ENCODE measurements at places on chromosomes 7 and 10.
A peak's percentile ranks its signal among the peaks of the same experiment; 100 is the strongest.

DNA sequence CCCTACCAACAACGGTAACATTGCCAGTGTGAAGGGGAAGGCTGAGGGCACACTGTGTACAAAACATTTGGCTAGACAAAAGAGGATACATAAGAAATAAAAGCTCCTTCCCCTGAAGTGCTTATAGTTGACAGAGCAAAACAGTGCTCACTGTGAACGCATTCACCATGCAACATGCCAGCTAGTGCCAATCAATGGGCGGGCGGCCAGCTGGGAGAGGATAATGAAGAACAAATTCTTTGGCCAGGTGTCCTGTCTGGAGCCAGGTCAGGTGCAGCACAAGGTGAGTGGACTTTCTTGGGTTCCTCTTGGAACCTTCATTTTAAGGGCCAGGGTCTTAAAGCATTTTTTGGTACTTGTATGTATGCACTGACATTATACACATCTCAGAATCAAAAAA, 106.1 kb downstream of the ICA1 start:
- DNase-seq = no peak

- no peak for DNase-seq
Observed at GRCh38 chr7:30921540-30922401, 10.1 kb downstream of the AQP1 start.

GRCh38 chr7:47947355-47947749, 914 bp downstream of the PKD1L1 start:
- no peak for DNase-seq

DNA sequence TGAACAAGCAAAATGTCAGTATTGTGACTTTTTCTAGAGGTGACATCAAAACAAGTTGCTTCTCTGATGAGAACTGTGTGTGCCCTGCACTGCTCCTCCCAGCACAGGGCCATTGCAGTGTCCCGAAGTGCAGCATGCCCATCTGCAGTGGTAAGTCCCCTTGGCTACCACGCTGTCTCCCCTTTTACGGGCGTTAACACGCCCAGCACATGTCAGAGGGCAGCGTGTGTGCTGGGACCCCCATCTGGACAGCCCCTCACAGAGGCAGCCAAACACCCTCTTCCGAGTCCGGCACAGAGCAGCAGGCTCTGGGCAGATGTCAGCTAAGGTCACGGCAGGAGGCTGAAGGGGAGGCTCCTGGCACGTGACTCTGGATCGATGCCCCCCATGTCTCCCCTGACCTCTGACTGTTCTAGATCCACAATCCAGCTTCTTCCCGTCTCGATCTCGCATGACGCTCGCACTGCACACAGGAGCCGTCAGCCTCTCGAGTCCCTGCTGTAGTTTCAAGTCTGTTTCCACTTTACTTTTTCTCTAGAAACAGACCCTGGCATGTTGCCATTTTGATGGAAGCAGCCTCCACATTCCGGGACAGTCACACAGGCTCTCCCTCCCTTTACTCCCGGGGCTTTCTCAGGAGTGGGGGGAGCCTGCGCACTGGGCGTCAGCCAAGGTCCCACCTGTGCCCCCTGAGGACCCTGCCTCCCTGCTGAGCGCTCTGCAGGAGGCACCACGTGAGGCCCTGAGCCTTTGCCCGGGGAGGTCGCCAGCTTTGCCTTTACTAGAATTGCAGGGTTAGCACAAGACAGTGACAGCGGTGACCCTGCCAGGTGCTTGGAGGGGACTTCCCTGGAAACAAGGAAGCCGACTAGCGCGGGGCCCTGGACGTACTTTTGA, 133.8 kb downstream of the TCERG1L start:
- DNase-seq = no peak

- DNase-seq = no peak
Observed at GRCh38 chr7:143243614-143244013, 19.6 kb upstream of the GSTK1 start.

GRCh38 chr7:25496476-25497368, 268.4 kb upstream of the NPVF start:
- no peak for DNase-seq

DNA sequence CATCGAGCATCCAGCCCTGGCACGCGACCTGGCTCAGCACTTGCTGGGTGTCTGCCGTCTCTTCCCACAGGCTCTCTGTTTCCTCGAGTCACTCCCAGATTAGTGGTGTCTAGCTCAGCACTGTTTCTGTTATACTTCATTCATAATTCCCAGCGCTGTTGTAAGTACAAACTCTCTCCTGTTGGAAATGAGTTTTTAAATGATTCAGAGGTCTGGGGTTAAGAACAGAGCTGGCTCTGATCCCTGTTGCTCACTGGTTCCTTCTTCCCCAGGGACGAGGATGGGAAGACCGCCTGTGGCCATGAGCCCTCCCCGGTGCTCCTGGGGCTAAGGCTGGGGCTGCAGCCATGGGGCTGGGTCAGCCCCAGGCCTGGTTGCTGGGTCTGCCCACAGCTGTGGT, 17.3 kb upstream of the C10orf95 start:
- peak; percentile 42 for DNase-seq

GRCh38 chr10:1287971-1288401, 231.8 kb downstream of the WDR37 start:
- DNase-seq = no peak

- no peak for DNase-seq
Observed at GRCh38 chr7:100122067-100122466, 2.6 kb downstream of the CNPY4 start.

GRCh38 chr10:35758076-35758475, 116.0 kb upstream of the FZD8 start:
- DNase-seq = peak; percentile 63

DNA sequence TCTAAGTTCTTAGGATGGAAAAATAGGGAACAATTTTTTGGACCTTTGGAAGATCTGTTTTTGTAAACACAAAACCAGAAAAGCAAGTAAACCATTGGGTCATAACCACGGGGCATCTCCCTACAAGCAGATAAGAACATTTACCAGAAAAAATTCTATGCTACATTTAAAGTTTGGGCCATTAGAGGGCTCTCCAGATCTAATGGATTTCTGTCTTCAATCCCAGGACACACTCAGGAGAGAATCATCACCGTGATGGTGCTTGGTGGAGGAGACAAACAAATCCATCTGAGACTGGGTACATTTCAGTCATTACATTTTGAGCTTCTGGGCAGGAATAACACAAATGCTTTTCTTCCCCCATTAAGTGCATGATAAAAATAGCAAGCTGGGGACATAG, 178.4 kb upstream of the TARP start:
- no peak for DNase-seq

- no peak for DNase-seq
Observed at GRCh38 chr10:120279196-120279595, 177.8 kb upstream of the PLPP4 start.

GRCh38 chr10:69772933-69773704, 28.6 kb upstream of the COL13A1 start:
- DNase-seq = no peak

- no peak for DNase-seq
Observed at GRCh38 chr7:108078211-108078673, 51.9 kb downstream of the LAMB4 start.

GRCh38 chr10:44044549-44044948, 340.3 kb downstream of the CXCL12 start:
- no peak for DNase-seq

GRCh38 chr7:52537051-52537450, 498.4 kb upstream of the POM121L12 start:
- DNase-seq = no peak

DNA sequence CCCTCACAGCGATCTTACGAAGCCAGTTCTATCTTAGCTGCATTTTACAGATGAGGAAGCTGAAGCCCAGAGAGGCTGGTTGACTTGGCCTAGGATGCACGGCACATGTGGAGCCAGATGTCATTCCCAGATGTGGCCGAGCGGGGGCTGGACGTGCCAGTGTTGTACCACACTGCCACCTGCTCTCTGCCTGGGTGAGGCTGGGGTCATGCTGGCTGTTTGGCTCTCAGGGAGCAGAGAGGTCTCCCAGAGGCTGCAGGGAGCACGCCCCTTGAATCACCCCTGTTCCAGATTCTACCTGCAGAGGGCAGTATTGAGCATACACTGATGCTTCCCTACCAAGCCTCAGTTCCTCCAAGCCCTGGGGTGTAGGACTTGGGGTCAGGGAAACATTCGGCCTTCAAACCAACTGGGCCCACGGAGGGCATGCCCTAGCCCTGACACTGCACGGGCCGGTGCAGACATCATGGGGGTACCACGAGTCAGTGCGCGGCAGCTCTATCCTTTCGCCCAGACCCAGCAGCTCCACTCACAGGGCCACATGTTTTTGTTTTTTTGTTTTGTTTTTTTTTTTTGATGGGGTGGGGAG, 3.8 kb upstream of the GTF2IRD1 start:
- no peak for DNase-seq

- no peak for DNase-seq
Observed at GRCh38 chr7:94296881-94297280, 97.8 kb upstream of the COL1A2 start.

DNA sequence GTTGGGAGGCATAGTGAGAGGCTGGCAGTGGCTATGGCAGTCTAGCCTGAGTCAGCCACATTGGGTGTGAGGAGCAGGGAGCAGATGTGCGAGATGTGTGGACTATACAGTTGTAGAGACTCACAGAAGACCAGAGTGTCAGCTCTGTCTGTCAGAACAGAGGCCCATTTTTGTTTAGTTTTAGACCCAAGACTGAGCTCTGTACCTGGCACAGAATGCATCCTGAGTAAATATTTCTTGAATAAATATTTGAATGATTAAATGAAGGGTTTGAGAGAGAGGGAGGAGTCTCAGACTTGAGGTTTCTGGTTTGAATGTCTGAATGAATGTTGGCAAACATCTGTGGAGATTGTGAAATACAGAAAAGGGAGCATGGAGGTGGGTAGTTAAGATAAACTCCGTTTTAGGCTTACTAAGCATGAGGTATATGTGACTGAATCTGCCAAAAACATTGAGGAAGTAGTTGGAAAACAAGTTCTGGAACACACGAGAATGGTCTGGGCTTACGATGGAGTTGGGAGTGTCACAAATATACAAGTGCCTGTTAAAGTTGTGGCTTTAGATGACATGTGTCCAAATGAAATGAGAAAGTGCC, 3.6 kb downstream of the SEC23IP start:
- peak; percentile 54 for DNase-seq

- DNase-seq = peak; percentile 14
Observed at GRCh38 chr10:127117125-127117524, 79.3 kb downstream of the INSYN2A start.

DNA sequence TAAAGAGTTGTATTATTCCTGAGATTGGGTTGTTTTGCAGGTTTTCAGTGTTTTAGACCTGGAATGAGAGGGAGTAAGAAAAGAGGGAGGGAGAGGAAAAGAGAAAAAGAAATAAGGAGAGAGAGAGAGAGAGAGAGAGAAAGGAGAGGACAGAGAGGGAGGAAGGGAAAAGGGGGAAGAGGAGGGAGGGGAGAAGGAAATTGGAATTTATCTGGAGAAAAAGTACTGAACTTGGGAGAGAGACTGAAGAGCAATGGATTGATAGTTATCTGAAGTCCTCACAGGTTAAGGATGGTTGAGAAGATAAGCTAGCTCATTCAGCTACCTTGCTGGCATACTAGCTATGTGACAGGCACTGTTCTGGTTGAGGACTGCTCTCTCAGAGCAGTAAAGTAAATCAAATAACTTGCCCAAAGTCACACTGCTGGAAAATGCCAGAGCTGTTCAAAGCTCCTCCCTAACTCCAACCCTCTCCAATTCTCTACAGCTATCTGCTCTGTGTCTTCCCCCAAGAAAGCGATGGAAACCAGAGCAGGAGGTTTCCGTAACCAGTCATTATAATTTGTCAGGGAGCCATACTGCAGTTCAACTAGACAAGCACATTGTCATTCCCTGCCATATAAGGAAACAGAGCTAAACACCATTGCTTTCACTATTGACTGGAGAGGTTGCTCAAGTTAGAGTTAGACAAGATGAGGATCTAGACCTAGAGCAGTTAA, 10.7 kb downstream of the CALD1 start:
- DNase-seq = no peak

- no peak for DNase-seq
Observed at GRCh38 chr7:137728426-137728825, 118.3 kb downstream of the DGKI start.

DNA sequence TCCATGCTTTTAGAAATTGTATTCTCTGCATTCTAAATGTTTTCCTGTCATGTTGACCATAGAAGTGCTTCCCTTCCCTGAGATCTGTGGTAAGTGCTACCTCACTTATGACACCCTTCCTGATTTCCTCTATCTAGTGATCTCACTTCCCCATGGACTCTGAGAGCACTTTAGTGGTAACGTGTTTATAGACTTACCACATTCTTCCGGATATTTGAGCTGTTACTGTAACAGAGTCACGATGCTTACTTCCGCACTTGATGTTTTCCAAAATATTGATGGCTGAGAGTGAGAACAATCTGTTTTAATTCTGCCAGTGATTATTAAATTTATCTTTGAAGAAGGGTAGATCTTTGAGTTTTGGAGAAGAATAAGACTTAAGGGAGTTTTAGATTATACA, 60.1 kb upstream of the NAMPT start:
- no peak for DNase-seq

DNA sequence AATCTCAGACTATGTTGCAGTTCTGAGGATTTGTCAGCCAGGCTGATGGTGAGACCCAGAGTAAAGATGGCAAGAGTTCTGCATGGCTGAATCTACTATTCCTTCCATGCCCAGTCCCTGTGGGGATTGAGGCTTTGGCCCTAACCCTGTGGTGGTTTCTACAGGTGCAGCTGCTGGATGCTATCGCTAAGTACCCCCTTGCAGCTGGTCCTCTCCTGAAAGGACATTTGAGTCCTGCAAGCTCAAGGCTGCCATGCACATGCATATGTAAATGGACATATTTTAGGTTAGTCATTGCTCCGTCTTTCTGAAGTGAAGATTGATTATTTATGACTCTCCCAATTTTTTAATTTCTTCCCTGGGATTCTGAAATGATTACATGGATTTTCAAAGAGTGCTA, 1122.2 kb upstream of the CELF2 start:
- no peak for DNase-seq

DNA sequence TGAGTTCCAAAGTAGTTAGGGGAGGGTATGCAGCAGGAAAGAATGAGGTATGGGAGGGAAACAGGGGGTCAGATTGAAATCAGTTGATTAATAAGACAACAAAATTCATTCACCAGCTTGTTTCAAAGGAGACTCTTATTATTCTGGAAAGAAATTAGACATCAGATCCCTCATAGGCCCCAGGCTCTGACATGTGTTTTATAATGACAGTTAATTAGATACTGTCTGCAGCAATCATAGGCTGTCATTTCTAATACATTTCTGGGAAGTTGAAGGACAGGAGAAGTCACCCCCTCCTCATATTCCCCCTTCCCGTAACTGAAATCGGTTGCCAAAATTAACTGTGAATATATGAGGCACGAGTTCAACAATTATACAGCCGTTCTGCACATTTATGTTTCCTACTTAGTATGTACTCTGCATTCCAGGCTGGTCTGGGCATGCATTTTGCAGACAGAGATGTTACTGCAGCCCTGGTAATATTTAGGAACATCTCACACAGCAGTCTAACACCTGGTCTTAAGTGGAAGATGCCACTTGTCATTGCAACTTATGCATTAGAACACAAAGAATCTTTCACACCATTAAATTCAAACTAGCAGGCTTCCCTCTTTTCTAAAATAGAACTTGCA, 355.2 kb upstream of the LRGUK start:
- DNase-seq = no peak

DNA sequence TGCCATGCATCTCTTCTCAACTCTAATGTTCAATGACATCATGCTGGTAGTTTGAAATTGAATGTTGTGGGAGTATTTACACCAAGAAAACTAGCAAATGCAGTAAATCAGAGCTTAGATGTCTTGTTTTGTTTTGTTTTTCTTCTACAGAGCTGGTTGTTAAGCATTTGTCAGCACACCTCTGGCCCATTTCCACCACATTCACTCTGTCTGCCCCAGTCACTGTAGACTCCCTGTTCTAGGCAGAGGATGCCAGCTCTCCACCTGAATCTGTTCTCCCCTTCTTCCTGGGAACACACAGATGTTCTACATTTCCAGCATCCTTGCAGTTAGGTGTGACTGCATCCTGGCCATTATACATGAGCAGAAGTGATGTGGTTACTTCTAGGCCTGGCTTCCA, 4.1 kb upstream of the ARHGAP22 start:
- DNase-seq = no peak

All from skeletal muscle cell (primary cell).